Stomach (tissue), 19 donors: ENCODE measurements at places on chromosomes 6 and 20.

DNA sequence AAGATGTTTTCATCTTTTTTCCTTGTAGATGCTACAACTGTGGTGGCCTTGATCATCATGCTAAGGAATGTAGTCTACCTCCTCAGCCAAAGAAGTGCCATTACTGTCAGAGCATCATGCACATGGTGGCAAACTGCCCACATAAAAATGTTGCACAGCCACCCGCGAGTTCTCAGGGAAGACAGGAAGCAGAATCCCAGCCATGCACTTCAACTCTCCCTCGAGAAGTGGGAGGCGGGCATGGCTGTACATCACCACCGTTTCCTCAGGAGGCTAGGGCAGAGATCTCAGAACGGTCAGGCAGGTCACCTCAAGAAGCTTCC lies 101.5 kb downstream of the POPDC3 start:
- no peak for DNase-seq

DNA sequence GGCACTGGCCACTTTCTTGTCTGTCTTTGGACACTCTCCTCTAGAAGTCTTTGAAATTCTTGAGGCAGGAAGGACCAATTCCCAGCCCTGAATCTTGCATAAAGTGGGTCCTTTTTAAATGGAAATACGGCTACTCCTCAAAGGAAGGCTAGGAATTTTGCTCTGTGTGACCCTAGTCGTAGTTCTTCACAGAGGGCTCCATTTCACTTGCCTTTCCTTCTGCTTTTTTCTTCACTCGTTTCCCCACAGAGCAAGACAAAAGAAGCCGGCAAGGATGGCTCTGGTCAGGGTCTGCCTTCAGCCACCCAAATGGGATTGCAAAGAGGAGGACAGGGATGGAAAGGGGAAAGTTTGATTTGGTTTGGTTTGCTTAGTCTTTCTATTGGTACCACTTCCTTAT lies 25.8 kb downstream of the HLA-E start:
- no peak for DNase-seq

GRCh38 chr6:47076422-47077344 lies 34.6 kb upstream of the ADGRF1 start:
- DNase-seq = peak; percentile 91

- no peak for DNase-seq
Observed at GRCh38 chr6:63634630-63635029, 972 bp upstream of the PHF3 start.

DNA sequence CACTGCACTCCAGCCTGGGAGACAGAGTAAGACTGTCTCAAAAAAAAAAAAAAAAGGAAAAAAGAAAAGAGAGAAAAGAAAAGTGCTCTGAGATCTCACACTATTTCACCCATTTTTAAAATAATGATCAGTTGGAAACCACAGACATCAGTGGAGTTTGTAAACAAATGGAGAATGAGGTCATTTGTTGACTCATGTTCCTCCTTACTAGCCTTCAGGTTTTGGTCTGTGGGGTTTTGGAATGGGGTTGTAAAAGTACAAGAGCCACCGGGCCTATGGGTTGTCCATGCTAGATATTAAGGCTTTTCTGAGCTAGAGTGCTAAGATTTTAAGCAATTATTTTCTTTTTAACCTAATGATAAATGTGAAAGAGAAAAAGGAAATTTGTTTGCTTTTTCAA lies 104.4 kb upstream of the PRL start:
- DNase-seq = no peak

DNA sequence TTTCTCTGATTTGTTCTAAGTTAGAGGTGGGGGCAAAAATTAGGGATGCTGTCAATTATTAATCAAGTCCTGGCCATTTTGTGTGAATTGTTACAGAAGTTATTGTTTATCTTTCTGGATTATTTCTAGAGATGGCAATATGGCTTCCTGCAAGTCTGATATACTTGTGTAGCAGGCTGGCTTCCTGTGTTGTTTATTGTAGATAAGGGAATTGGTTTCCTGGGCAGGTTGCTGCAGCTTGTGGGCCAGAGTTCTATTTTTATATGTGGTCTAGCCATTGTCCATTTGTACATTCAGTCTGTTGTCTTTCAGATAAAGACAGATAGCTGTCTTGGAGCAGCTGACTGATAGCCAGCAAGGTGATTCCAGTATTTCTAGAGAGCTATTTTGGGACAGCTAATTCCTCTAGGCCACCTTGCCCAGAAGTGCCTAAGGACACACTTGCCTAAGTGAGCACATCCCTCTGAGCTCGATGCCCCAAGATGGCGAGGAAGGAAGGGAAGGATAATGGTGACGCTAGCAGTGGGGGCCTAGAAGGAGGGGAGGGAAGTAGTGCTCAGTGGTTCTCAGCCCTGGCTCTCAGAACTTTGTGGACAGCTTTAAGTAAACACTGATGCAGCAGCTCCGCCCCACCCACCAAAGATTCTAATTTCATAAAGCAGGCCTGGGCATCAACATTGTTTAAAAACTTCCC lies 25.5 kb downstream of the DDO start:
- peak; percentile 45 for DNase-seq

GRCh38 chr6:69895396-69895795 lies 29.0 kb downstream of the COL19A1 start:
- DNase-seq = no peak

GRCh38 chr20:56369179-56369578 lies 10.4 kb downstream of the FAM210B start:
- DNase-seq = no peak

DNA sequence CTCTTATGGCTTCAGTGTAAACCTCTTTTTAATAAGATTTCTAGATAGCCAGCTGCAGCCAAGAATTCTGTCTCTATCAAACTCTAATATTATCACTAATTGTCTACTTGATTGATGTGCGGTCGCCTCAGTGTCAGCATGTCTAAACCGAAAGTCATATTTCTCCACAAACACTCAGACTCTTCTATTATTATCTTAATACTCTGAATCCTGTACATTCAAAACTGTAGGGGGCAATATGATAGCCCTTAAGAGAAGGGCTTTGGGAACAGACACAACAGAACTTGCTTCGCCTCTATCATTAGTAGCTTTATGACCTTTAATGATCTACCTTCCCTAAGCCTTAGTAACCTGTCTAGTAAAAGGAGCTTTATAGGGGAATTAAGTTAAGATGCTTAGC lies 379.7 kb upstream of the PTCHD4 start:
- DNase-seq = no peak

GRCh38 chr20:8796088-8796660 lies 272.7 kb upstream of the PLCB4 start:
- DNase-seq = peak; percentile 61

DNA sequence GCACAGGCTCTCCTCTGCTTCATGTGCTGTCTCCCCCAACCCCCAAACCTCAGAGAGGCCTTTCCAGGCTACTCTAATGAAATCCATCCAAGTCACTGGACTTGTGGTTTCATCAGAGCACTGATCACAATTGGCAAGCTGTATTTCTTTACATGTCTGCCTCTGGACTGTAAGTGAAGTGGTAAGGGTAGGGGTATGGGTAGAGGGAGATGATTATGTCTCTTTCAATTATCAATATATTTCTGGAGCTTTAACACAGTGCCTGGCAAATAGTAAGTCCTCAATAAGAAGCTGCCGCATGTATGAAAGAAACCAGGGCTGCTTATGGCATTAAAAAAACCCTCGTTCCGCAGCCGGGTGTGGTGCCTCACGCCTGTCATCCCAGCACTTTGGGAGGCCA lies 5.4 kb downstream of the TRERF1 start:
- DNase-seq = no peak

- DNase-seq = no peak
Observed at GRCh38 chr20:49671433-49671832, 42.2 kb downstream of the B4GALT5 start.

DNA sequence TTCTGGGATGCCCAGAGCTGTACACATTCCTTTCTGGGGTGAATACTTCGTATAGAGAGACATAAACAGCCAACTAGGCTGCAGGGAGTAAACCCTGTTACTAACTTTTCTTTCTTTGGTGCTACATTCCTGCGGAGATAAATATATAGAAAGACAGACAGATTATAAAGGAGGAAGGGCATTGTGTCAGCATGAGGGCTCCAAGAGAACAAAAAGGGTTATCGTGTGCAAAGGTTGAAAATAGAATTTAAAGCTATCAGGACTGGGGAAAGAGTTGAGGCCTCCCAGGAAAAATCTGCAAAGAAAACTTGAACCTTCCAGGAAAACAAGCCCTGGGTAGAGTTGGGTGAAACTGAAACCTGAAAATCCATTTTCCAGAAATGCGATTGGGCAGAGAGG lies 68.0 kb downstream of the TMEM170B start:
- no peak for DNase-seq

DNA sequence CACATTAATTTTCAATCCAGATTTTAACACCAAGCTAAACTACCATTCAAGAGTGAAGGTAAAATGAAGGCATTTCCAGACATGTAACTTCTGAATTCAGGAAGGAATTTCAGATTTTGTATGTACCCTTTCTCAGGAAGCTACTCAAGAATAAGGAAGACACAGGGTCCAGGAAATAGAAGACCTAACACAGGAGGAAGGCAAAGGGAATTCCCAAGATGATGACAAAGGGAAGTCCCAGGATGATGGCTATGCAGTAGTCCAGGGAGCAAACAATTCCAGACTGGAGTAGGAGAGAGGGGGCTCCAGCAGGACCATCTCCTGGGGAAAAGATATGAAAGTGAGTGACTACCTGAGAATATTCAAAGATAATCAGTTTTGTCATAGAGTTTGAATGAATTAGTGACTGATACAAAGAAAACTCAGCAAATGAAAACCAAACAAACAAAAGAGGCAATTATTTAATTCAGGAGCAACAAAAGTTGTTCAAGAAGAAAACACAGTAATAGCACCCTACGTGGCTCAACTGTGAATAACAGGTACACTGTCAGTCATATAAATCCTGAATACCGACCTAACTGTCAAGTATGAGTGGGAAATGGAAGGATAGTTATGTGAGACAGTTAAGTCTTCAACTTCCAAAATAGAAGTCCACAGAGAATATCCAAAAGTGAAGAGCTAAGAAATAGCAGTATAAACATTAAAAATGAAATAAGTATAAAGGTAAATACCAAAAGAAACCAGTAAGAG lies 4.0 kb downstream of the RNF24 start:
- DNase-seq = no peak

- no peak for DNase-seq
Observed at GRCh38 chr6:62480544-62480943, 194.5 kb upstream of the KHDRBS2 start.

- no peak for DNase-seq
Observed at GRCh38 chr6:106192824-106193223, 106.7 kb downstream of the PRDM1 start.

DNA sequence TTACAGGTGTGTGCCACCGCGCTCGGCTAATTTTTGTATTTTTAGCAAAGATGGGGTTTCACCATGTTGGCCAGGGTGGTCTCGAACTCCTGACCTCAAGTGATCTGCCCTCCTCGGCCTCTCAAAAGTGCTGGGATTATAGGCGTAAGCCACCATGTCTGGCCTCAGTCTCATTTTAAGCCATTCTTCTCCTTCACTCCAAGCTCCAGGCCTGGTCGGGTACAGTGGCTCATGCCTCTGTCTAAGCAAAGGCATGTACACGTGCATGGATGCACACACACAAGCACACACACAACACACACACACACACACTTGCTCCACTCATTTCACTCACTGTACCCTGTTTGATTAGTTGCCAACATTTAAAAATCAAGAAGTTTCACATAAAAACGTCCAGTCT lies 7.7 kb upstream of the PARD6B start:
- DNase-seq = no peak

DNA sequence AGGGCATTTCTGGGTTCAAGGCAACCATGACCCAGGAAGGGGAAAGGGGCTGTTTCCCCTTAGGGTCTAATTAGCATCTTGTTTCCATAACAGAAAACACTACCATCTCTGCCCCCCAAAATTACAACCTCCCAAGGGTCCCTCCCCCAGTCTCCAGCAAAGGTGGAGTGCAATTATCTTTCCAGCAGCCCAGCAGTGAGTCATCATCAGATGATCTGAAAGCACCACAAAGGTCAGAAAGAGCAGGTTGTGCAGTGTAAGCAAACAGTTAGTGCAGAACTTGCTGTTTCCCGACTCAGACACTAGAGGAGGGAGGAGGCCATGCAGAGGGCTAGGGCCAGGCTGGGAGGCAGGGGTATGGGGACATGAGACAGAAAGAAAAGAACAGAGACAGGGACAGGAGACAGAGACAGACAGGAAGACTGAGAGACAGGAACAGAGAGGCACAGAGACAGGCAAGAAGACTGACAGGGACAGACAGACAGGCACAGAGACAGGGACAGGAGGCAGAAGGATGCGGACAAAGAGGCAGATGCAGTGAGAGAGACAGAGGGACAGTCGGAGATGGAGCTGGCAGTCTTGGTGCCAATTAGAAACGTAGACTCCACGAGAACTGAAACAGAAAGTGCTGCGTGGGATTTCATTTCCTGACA lies 62.5 kb downstream of the PYGB start:
- peak; percentile 86 for DNase-seq

- DNase-seq = no peak
Observed at GRCh38 chr6:68054756-68055155, 580.3 kb upstream of the ADGRB3 start.

- peak; percentile 49 for DNase-seq
Observed at GRCh38 chr20:56362833-56363413, 4.1 kb downstream of the FAM210B start.

GRCh38 chr20:44203161-44203560 lies 7.4 kb downstream of the OSER1 start:
- DNase-seq = no peak

- DNase-seq = no peak
Observed at GRCh38 chr20:4411744-4412143, 310.0 kb upstream of the PRND start.

DNA sequence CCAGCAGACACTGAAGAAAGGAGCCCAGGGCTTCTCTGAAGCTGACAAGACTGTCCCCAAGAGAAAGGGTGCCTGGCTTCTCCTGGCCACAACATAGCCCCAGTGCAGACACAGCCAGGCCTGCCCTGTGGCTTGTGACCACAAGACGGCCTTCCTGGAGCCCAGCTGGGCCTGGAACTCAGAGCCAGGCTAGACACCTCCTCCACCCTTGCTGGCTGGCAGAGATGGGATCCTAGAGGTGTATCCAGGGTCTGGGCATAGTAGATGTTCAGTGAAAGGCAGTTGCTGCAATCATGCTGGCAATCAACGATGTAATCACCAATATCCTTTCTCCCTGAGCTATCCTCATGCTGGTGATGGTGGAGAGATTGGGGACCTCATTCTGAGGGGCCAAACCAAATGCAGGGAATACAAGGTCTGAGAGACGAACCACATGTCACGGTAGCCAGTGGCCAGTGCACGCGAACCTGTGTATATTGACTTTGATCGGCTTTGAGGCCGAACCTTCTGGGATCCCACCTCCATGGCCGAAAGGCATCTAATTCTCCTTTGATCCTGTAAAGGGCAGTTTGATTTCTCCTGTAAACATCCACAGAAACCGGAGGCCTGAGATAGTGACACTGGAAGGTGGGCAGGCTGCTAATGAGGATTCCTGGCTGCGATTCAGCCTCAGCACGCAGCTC lies 115.2 kb downstream of the PSMB1 start:
- no peak for DNase-seq

- peak; percentile 1 for DNase-seq
Observed at GRCh38 chr6:34515473-34516387, 40.4 kb downstream of the SPDEF start.
